Right renal pelvis (tissue), 4 donors: ENCODE measurements at places on chromosomes 12 and 14. TPM values are rescaled to one million over a fixed set of nuclear protein-coding genes. Genes with fewer than 3 reads are reported as not detected.

DNA sequence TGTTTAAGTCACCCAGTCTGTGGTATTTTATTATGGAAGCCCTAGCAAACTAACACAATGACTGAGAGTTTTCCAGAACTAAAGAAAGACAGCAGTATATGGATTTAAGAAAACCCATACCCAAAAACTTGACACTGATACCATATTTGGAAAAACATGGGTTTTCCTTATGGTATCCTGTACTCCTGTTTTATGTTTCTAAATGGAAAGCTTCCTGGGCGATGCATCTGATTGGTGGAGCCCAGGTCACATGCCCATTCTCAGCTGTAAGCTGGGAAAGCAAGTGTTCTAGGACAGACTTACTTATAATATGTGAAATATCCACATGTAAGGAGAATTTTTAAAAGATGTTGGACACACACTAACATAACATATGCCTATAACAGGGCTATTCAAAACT is 4.5 kb upstream of the RNASE4 start:
- DNase-seq = no peak

- DNase-seq = no peak
These were observed 161.0 kb downstream of the SLC38A4 start for GRCh38 chr12:46664761-46665287.

DNA sequence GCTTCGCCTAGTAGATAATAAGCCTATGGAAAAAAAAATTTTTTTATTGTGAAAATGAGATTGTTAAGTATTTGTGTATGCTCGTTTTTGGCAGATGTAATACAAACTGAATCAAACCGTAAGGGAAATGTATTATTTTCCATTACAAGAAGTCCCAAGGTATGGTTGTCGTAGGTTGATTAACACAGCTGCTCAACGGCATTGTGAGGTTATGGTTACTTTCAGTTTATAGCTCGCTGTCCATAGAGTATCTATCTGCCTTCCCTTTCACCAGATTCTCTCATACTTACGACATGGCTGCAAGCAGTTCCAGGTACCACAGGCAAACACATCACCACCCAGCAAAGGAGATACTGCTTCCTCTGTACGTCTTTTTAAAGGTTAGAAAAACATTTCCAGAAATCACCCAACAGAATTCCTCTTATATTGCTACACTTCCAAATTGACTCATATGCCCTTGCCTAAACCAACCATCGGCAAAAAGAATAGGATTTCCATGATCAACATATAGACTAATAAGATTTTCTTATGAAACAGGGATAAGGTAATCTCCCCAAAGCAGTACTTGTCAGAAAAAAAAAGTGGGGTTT is 338.6 kb downstream of the SYT1 start:
- DNase-seq = no peak

DNA sequence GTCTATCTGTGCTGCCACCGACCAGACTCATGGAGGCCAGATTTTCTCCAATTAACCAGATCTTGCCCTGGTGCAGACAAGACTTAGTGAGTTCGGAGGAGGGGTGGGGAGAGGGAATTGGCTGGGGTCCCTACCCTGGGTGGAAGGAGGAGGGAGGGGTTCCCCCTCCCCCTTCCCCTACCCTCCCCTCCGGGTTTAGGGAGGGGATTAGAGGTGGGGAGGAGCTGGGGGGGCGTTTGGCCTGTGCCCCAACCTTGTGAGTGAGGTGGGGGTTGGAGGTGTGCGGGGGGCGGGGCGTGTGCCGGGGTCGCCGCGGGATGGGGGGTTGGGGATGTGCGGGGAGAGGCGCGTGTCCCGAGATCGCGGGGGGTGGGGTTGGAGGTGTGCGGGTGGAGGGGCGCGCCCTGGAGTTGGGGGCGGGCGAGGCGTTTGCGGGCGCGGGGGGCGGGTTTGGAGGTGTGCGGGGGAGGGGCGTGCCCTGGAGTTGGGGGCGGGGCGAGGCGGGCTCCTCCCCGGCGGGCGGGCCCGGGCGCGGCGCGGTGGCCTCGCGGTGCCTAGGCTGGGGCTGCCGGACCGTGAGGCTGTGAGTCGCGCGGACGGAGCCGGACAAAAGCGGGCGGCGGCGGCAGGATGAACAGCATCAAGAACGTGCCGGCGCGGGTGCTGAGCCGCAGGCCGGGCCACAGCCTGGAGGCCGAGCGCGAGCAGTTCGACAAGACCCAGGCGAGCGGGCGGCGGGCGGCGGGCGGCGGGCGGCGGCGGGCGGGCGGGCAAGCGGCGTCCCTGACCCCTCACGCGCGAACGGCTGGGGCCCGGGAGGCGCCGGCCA is at the start of gene HIP1R:
TSS of gene HIP1R (plus strand) at position 537 of the 829 bp plus-strand sequence. CDS start at position 631, 94 bp downstream.
- DNase-seq = no peak

Gene AKAP6
- polyA plus RNA-seq = 3.2 TPM

GRCh38 chr14:61456720-61457119 is 135.3 kb downstream of the PRKCH start:
- DNase-seq = peak; percentile 35

DNA sequence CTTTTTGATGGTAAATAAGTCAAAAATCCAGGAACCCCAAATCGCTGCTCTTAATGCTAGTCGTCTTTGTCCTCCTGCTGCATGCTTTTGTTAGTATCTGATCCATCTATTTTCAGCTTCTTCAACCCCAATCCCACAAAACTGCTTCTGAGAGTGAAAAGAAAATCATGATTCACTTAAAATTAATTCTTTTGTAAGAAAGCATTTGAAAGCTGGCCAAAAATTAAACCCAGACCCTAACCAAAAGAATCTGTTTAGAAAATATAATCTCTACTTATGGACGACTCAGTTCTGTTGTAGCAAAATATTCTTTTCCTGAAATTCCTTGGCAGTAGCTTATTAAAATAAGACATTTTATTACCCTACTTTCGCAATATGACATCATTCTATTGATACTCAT is 443.6 kb upstream of the SYT1 start:
- DNase-seq = no peak

Gene GLS2
- 1.6 TPM for polyA plus RNA-seq

GRCh38 chr14:22159957-22160356 is 429.1 kb downstream of the DAD1 start:
- no peak for DNase-seq

DNA sequence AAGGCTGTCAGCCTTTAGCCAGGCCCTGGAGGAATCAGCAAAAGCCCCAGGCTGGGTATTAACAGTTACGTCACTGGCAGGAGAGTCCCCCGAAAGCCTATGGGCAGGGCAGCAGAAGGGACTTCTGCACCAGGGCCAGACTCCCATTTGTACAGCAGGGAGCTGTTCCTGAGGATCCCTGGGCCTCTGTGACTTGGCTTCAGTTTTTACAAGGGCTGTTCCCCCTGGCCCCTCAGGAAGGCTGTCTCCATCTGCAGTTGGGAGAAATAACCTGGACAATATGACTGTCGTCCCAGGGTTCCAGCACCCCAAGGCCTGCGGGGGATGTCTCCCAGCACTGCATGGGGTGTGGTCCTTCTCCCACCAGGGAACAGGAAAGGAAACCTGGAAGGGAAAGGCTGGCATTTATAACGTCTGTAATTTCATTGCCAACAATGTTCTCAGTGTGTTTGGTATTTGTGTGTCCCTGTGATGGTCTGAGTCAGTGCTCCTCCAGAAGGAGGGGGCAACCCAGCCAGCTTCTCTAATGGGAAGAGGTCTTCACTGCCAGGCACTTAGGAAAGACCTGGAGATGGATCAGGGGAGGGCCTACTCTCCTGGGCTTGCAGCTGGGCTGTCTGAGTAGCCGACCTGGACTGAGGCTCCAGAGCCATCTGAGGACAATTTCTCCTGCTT is 42.4 kb downstream of the ERH start:
- DNase-seq = no peak

Gene TMEM132C
- polyA plus RNA-seq = 3.7 TPM

GRCh38 chr12:121505513-121505912 is 75.3 kb downstream of the KDM2B start:
- no peak for DNase-seq

DNA sequence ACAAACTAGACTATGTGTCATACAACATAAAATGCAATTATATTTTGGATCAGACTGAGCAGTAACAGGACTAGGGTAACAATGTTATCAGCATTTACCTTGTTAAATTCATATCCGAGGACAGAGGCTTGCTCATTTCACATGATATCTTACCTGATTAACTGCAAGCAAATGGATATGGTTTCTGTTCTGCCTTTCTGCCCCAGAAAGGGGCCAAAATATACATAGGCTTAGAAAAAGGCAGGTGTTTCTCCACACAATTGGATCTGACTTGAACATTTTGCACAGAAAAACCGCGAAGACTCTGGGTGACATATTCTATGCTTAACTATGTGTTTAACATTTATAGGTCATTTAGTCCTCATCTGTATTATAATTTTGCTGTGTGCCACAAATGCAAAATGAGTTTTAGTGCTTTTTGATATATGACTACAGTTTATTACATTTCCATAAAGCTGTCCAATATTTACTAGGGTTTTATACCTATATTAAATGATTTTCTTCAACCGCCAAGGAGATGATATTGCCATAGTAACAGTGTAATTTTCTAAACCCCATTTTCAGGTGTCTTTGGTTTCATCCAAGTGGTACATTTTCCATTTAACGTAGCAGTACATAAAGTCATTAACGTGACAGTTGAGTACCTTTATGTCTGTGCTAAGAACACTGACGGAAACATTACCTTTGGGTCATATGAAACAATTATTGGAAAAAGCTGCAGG is 249.3 kb upstream of the KRR1 start:
- DNase-seq = no peak

GRCh38 chr14:55279384-55279783 is 8.2 kb downstream of the FBXO34 start:
- DNase-seq = no peak

- DNase-seq = no peak
These were observed 364.7 kb downstream of the BCL11B start for GRCh38 chr14:98907271-98907670.

Gene GPR65
- 0.49 TPM for polyA plus RNA-seq

- DNase-seq = no peak
These were observed 2.0 kb upstream of the CACNB3 start for GRCh38 chr12:48816143-48816854.

Gene GLT8D2
- polyA plus RNA-seq = 15.7 TPM

Gene CABP1
- 3.6 TPM for polyA plus RNA-seq

DNA sequence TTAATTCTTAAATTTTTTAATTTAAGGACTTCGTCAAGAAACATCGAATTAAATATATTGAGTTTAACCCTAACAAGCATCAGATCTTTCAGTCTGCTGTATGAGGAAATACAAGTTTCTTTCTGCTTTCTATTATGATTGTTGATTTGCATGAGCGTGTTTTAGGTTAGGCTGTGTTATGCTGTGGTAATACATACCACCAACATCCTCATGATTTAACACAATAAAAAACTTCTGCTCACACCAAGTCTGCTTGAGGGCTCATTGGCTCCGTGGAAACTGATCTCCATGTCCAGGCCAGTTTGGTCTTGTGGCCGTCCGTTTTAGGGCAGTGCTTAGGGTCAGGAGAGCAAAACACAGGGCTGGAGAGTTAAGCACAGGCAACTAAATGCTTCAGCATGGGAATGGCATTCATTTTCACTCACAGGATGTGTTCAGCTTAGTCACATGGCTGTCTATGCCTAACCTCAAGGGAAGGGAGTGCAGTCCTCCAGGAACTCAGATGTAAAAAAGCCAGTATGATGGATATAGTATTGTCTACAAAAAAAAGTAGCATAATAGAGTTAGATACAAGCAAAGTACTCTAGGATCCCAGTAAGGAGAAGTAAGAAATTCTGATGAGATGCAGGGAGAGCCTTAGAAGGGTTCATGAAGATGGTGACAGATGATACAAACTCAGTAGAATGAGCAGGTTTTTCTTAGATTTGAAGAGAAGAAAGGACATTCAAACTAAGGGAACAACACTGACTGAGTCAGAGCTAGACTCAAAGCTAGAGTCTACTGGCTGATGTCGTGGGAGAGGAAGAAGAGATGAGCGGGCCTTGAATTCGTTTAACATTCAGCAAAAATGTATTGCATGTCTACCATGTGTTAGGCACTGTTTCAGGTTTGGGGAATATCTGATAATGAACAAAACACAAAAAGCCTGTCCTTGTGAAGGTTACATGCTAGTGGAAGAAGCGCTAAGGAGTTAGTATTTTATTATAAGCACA is 16.3 kb downstream of the MARK3 start:
- no peak for DNase-seq

- DNase-seq = no peak
These were observed 93.5 kb downstream of the GALNT8 start for GRCh38 chr12:4813741-4814140.

- DNase-seq = no peak
These were observed 8.9 kb downstream of the FOXA1 start for GRCh38 chr14:37585971-37586796.

DNA sequence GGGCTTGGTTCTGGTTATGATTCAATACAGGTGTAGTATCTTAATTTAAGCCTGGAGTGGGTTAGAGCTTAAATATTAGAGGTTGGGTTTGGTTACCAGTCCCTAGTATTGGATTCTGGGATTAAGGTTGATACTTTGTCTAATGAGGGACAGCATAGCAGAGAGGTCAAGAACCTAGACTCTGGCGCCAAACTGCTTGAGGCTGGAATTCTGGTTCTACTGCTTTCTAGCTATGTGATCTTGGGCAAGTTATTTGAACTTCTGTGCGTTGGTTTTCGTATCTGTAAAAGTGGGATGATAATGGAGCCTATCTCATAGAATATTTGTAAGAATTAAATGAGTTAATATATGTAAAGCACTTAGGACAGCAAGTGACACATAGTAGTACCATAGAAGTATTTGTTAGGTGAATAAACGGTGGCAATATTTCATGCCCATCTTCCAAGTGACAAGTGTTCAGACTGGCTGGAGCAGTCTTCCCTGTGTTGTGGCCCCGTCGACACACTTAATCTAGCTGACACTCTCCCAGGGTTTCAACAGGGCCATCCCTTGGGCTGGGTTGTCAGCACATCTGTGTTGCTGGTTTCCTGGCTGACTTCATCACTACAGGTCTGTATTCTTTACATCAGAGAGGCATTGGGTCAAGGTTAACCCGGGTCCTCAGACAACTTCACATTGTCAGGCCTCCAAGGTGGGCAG is 3.0 kb downstream of the ENDOU start:
- DNase-seq = no peak

DNA sequence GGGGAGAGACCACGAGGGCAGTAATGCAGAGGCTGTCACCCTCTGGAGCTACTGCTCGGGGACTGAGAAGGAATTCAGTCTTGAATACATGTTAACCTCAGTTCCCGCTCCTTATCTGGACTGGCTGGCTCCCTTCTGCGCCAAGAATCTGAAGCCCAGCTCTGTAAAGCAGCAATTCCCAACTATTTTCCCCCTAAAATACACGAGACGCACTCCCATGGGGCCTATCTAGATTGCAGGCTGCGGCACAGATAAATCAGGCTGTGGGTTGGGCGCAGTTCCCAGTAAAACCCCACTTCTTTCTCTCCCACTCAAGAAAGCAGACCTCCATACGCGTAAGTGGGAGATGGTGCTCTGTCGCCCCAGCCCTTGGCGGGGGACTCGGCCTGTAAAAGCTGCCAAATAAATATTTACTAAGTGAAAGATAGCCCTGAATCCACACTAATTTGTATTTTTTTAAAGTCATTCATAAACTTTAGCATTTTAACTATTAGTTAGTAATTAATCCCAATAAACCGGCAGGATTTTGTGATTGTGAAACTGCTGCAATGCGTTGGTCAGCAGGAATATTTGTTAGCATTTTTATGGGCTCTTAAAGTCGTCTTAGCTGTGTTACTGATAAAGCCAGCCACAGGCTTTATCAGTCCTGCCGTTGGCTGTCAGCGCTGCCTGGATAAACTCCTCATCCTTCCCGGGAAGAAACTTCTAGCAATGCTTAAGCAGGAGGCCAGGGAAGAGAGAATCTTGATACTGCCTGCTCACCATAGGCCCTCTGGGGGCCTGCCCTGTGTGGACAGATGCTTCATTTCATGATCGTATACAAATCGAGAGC is 17.8 kb downstream of the FBXL14 start:
- peak; percentile 81 for DNase-seq

Gene STON2
- polyA plus RNA-seq = 40.9 TPM

Gene SVOP
- polyA plus RNA-seq = 0.25 TPM

Gene GDF3
- polyA plus RNA-seq = 0.50 TPM

Gene TAS2R19
- 0.95 TPM for polyA plus RNA-seq
